ENCODE measurements at places on chromosomes 2 and 18. TPM values are rescaled to one million over a fixed set of nuclear protein-coding genes. Genes with fewer than 3 reads are reported as not detected.

DNA sequence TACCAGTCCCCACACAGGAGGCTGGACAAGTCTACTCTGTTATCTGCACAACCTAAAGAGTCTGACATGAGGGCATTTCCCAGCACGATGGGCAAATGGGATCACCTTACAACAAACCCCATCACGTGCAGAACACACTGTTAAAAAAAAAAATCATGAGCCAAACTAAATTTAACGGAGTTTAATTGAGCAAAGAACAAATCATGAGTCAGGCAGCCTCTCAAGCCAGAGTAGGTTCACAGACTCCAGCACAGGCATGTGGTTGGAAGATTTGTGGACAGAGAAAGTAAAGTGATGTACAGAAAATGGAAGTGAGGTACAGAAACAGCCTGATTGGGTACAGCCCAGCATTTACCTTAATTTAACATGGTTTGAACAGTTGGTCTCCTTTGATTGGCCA, 59.9 kb downstream of the KYNU start:
- DNase-seq, result no peak

GRCh38 chr18:23703057-23703986, 14.1 kb downstream of the LAMA3 start:
- no peak for DNase-seq

The ASB1 gene
- 11.5 TPM for total RNA-seq

GRCh38 chr2:60849187-60849586, 32.2 kb upstream of the REL start:
- no peak for DNase-seq

GRCh38 chr2:211416373-211416772, 860.0 kb downstream of the CPS1 start:
- no peak for DNase-seq

GRCh38 chr2:195622966-195623365, 34.1 kb upstream of the SLC39A10 start:
- DNase-seq, result no peak

- no peak for DNase-seq
These were observed 206.7 kb downstream of the AFF3 start for GRCh38 chr2:99935662-99936061.

DNA sequence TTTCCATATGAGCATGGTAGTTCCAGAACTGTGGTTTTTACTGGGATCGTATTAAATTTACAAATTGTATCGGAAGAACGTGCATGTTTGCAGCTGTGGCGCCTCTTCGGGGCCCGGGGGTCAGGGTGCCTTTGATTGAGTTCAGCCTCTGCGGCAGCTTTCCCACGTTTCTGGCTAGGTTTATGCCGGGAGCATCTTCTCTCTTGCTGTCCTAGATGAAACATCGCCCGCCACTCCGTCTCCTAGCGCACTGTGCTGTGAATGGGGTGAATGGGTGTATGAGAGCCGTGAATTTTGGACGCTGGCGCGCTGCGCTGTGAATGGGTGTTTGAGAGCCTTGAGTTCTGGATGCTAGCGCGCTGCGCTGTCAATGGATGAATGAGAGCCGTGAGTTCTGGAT, 12.3 kb downstream of the PDCD1 start:
- DNase-seq, result no peak

DNA sequence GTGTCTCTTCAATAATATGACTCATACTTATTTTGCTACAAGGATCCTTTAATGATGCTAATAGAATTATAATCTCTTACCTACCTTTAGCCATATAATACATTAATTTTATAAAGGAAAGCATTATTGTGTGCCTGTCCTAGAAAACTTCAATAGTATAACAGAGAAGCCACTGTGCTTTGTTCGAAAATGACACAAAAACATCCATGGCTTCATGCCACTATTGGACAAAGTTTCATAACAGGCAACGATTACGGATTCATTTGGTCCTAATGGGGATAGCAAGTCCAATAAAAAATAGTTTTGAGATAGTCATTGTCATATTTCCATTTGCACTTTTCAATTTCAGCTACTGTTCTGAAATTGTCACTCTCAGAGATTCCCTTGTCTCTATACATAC, 52.5 kb upstream of the CCDC150 start:
- DNase-seq, result no peak

The SLC9A4 gene
- not detected for total RNA-seq

GRCh38 chr2:8153258-8153718, 528.6 kb upstream of the ID2 start:
- DNase-seq, result no peak

The NEU2 gene
- total RNA-seq, result not detected

- DNase-seq, result no peak
These were observed 14.1 kb downstream of the COPS8 start for GRCh38 chr2:237099804-237100203.

- DNase-seq, result no peak
These were observed 462.7 kb downstream of the METTL4 start for GRCh38 chr18:2108591-2108990.

DNA sequence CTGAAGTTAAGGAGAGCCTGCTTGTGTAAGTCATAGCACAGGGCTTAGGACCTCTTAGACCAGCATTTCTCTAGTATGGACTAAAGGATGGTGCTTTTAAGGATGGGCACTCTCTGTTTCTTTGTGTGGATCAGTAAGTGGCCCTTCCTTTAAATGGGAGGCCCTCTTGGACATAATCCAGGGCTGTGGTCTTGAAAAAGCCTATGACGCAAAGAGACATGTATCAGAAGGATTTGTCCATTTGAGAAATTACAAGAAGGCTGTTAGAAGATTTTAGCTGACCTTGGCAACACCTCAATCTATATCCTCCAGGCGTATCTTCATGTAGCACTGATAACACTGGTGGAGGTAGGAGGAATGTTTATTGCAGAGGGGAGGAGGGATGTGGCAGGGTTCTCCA, 79.2 kb downstream of the PRPF40A start:
- no peak for DNase-seq

DNA sequence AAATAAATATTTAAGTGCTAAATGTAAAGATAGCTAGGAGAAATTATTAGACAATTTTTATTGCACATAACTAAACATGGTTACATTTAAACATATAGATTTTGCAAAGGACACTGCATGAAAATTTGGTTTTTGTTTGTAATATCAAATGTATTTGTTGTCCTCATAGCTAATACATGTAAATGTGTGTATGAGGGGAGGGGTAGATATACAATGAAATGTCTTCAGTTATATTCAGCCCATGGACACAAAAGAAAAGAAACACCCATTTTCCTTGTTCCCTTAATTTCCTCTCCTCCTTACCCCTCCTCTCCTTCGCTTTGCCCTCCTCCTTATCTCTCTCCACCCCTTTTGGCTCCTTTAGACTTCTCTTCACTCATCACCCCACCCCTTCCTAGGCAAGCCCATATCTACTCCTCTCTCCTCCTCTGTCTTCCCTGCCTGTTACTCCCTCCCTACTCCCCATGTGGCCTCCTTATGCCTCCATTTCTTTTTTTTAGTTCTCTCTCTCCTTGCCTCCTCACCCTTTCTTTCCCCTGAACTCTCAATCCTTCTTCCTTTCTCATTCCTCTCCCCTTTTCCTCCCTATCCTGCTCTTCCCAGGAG, 1.4 kb downstream of the COL3A1 start:
- DNase-seq, result no peak

- DNase-seq, result no peak
These were observed 155.7 kb downstream of the HDAC4 start for GRCh38 chr2:239245107-239245506.

DNA sequence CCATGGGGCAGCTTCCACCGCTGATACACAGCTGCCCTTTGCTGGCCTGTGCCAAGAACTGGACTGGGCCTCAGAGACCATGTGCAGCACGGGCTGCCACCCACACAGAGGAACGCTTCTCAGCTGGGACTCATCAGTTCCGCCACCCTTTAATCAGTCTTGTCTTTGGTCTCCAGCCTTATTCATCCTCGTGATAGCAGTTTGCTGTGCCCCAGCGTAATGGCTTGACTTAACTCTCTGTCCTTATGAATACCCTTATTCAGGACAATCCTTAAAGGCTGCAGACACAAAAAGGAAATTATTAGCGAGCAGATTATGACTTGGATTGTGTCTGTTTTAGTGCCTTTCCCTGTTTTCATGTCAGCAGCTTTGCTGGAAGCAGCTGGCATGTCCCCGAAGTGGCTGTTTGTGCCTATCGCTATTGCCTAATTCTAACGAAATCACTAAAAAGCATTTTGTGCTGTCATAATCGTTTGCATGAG, 108.9 kb upstream of the DAPL1 start:
- no peak for DNase-seq

DNA sequence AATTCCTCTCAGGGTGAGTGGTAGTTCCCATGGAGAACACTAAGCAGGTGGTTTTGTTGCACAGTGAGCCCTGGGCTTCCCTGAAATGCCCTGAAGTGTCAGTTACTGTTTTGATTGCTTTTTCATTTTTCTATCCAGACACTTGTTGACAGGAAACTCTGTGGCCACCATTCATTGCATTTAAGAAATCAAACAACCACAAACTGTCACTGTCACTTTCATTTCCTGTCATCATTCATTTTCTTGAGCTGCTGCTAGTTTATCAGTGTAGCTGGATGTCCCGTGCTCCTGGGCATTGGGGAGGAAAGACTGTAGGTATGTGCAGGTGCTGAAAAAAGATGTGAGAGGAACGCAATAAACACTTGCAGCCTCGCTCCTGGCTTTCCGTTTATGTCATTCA, 891.6 kb upstream of the ZEB2 start:
- DNase-seq, result no peak

GRCh38 chr18:22667156-22667555, 249.4 kb upstream of the CTAGE1 start:
- no peak for DNase-seq

DNA sequence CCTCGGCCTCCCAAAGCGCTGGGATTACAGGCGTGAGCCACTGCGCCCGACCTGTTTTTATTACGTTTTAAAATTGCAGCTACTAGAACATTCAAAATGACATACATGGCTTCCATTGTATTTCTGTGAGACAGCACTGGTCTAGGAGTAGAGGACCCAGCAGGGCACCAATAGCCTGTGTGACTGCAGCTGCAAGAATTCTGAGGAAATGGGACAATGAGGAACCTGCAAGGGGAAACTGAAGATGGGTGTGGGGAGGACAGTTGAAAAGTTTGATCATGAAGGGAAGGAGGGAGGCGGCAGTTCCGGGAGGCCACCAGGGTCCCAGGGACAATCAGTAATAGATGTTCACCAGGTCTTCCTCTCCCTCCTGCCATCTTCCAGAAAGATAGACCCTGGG, 13.9 kb upstream of the DNPEP start:
- DNase-seq, result no peak

DNA sequence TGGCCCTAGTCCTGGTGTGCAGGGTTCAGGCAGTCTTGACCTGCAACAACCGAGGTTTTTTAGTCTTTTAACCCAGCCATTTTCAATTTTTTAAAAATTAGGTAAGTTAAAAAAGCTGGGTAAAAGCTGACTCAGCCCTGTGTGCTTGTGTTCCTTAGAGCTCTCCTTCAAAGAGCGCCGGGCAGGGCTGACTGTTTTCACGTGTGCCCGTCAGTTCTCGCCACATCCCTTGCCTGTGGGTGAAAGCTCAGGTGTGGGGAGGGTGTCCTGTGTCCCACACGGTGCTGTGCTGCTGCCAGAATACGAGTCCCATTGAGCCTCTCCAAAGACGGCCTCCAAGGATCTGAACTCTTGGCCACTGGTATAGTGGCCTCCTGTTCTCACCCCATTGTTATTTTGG, 5.3 kb upstream of the ANO7 start:
- DNase-seq, result no peak

- DNase-seq, result no peak
These were observed 251.1 kb upstream of the TRIB2 start for GRCh38 chr2:12465631-12466135.

The TEKT4 gene
- total RNA-seq, result not detected

GRCh38 chr2:97011977-97012569, 25.7 kb upstream of the FAM178B start:
- no peak for DNase-seq

DNA sequence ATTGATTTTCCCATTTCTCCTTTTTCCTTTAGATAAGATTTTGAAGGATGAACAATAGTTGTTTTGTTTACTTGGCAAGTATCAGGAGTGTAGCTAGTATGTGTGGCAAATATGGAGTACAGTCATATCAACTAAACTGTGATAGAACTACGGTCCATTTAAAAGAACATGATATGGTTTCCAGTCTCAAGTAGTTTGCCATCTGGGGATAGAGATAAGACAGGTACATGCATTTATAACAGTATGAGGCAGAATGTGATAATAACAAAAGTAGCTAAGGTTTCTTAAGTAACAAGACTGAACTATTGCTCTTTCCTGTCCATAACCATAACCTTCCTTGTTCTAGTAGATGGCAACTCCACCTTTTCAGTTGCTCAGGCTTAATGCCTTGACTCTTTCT, 75.6 kb upstream of the TACR1 start:
- no peak for DNase-seq

DNA sequence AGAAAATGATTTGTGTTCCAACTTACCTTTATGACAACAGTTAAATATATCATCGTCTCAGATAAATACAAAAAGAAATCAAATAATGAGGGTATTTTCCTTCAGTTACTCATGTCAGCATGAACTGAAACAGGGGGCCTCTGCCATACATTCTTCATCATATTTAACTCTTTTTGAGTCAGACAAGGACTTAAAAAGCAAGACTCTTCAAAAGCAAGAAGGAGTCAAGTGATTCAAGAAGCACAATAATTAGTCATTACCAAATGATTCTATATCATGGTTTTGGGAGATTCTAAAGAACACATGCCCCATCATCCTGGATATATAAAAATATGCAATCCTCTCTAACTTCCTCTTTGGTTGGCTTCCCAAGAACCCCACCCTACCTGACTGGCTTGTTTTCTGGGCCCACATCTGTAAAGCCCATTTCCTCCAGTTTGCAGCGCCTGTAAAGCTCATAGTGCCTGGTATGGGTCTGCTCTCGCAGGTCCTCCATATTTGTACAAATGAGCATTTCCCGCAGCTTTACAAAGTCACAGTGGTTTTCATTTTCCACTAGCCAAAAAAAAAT, 49.7 kb downstream of the SEPTIN10 start:
- no peak for DNase-seq

- DNase-seq, result no peak
These were observed 52.8 kb downstream of the METTL4 start for GRCh38 chr18:2518473-2518872.

DNA sequence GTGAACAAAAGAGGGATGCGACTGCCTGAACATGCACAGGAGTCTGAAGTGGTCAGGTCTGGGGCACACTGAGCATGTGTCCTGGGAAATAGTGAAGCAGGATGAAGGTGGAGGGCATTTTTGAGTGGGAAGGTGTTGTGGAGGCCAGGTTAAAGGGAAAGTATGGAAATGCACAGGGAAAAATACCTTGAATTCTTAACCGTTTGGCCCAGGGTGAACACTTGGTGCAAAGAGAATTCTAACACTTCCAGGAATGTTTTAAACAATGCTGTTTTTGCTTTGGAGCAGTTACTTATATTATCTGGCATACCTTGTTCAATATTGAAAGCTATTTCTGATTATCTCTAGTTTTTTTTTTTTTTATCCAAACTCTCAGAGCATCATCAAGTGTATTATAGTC, 623.5 kb downstream of the DCC start:
- no peak for DNase-seq

The ZNF2 gene
- 2.5 TPM for total RNA-seq

The GNAL gene
- total RNA-seq, result 0.92 TPM
